ENCODE measurements at places on chromosomes 7 and 10.

GRCh38 chr10:60082744-60083344 lies 176.5 kb upstream of the CCDC6 start:
- no peak for DNase-seq

GRCh38 chr7:127874951-127875608 lies 156.2 kb downstream of the LRRC4 start:
- DNase-seq: no peak

DNA sequence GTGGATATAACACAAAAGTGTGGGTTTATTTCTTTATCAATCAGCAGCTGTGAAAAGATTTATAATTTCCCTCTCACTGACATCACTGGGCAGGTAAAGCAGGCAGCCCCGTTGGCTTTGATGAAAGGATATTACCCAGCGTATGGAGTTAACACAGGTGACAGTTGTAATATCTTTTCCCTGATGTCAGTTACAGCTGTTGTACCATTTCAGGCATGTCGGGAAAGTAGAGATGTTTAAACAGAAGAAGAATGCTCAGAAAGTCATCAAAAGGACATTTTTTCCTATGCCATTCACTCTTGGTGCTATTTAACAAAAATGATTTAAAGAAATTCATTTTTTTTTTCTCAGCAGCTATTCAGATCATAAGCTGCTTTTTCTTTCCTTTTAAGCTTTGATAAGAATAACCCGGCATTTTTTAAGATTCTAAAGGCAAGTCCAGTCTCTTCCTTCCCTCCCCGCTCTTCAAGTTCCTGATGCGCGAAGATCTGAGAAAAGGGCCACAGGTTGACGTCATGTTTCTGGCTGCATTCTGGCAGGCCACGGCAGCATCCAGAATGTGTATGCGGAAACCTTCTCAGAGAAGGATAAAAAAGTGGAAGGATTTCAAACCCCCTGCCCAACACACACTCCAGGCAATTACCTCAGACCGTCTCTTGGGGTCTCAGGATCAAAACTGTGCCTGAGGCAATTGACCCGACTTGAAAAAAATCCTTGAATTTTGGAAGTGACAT lies 32.5 kb upstream of the ADAM12 start:
- no peak for DNase-seq

GRCh38 chr10:2476812-2477553 lies 590.4 kb upstream of the PFKP start:
- no peak for DNase-seq

GRCh38 chr7:18859318-18859717 lies 258.1 kb downstream of the TWIST1 start:
- DNase-seq: no peak

GRCh38 chr7:98771519-98771918 lies 98.3 kb downstream of the TMEM130 start:
- DNase-seq: no peak

DNA sequence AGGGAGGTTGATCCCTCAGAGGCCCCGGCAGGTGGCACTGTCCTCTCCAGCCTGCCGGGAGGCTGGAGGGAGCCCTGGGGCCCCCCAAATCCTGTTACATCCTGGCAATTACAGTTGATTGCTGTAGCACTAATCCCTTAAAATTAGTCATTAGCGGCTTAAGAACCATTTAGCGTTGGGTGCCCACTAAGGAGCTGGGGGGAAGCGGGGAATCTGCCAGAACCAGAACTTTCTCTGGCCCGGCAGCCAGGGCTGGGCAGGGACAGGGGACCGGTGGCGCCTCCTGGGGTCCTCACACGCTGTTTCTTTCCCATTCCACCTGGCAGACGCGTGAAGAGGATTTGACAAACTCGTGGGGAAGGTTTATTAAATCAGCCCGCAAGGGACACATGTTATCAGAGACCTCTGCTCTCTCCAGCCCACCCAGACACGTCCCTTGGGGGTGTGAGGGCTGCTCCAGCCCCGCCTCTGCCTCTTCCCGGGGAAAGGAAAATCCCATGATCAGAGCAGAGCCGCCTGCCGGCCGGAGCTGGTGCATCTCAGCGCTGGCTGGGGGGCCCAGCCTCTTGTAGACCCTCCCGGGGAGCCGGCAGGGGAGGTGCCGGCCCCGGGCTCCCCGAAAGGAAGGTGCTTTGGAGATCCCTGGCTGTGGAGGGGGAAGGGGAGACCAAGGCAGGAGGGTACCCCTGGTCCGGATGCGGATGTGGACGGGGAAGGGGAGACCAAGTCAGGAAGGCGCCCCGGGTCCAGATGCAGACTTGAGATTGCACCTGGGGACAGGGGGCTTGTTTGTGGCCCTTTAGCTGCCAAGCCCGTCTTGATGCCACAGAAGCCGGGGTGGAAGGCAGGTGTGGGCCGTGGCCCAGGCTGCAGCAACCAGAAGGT lies 142.7 kb downstream of the ELFN1 start:
- no peak for DNase-seq

DNA sequence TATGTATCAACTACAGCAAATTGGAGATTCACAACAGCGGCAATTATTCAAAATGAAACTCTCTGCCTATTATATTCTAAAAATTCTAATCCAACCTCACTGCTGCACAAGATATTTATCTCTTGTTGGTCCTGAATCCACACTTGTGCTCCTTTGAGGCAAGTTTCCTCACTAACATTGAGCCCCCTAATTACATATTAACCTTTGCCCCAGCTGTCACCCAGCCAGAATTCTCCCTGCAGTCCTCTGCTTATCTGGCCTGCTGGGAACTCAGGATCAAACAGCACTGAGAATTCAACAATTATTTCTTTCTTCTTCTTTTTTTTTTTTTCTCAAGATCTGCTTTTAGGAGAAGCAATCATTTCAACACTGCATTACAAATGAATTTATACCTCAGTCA lies 21.5 kb upstream of the PLAC9 start:
- no peak for DNase-seq

DNA sequence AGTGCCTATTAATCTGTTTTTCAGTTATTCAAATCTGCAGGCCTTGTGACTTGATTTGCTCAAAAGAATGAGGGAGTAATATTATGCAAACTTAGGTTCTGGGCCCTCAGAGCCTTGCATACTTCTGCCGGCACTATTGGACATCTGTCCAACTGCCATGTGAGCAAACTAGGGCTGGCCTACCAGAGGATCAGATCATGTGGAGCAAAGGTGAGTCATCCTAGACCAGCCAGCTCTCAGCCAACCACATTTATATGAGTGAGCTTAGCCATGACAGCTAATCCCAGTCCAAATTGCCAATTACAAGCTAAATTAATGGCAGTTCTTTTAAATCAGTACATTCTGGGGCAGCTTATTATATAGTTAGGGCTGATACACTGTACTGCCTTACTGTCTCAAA lies 69.6 kb downstream of the SDHAF3 start:
- no peak for DNase-seq

GRCh38 chr10:16996530-16996964 lies 133.1 kb downstream of the CUBN start:
- no peak for DNase-seq

- no peak for DNase-seq
Observed at GRCh38 chr10:60732198-60732806, 46.0 kb upstream of the CDK1 start.

DNA sequence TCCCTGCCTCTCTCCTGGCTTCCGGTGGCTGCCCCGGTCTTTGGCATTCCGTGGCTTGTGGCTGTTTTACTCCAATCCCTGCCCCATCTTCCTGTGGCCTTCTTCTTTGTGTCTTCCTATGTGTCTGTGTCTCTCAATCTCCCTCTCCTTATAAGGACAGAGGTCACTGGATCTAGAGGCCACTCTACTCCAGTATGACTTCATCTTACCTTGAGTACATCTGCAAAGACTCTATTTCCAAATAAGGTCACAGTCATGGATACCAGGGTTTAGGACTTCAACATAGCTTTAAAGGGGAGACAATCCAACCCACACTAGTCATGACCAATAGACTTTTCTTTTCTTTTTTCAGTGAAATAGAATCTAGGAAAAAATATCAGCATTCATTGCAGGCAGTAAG lies 153.3 kb upstream of the INSYN2A start:
- DNase-seq: no peak

- no peak for DNase-seq
Observed at GRCh38 chr7:133570321-133570720, 317.4 kb downstream of the EXOC4 start.

- peak; percentile 8 for DNase-seq
Observed at GRCh38 chr10:114694752-114695151, 36.7 kb upstream of the ABLIM1 start.

DNA sequence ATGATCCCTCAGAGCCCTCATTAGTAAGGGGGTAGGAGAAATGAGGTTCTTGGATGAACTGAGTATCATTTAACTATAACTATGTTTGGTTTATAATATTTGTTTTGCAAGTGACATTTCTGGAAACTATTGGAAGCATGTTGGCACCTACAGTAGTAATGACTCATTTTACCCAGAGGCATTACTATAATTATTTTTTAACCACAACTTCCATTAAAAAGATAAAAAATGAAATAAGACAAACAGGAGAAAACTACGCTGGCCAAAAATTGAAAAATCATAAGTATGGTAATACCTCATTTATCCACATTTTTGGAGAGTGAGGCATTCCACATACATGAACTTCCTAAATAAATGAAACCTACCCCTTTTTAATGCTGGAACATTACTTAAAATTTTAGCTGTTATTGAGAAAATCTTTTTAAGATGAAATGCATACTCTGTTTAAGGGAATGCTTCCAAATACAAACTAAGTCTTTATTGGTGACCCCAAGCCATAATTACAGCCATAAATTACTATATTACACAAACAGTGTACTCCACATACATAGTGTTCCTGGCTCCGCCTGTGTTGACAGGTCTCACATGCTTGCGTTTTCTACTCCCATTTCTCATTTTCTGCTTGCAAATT lies 84.6 kb upstream of the CAPZA2 start:
- DNase-seq: no peak

GRCh38 chr7:11221984-11222383 lies 248.3 kb downstream of the PHF14 start:
- DNase-seq: no peak

DNA sequence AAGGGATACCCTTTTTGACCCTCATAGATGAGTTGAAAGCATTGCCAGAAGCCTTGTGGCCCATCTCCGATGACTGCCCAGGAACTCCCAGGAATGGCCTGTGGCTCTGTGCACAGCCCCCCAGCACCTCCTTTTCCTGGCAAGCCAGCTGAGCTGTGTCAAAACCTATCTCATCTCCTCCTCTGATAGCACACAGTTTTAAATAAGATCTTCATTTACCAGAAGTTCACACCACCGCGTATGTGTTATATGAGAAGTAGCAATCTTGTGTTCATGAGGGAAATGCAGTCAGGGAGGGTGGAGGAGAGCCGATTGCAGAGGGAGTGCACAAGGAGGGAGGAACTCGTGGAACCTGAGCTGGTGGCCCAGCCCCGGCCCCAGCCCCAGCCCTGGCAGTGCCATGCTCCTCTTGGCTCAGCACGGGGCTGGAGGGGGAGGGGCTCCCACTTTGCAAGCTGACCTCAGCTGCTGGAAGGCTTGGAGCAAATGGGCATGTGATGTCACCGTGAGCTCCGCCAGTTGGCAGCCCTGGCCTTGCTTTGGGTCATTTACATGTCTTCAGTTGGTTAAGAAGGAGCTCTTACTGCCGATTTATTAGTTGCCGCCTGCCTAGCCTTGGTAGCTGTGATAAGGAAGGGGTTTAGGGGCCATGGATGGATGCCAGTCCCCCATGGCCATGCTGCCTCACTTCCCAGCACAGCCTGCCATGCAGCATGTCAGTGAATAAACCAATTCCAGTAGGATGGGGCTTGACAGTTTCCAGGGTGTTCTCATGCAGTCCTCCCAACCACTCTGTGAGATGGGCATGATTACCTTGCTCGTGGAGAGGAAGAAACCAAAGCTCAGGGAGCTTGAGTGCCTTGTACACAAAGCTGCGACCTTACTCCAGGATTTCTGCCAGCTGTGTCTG lies 20.0 kb downstream of the UNC5B start:
- DNase-seq: no peak

DNA sequence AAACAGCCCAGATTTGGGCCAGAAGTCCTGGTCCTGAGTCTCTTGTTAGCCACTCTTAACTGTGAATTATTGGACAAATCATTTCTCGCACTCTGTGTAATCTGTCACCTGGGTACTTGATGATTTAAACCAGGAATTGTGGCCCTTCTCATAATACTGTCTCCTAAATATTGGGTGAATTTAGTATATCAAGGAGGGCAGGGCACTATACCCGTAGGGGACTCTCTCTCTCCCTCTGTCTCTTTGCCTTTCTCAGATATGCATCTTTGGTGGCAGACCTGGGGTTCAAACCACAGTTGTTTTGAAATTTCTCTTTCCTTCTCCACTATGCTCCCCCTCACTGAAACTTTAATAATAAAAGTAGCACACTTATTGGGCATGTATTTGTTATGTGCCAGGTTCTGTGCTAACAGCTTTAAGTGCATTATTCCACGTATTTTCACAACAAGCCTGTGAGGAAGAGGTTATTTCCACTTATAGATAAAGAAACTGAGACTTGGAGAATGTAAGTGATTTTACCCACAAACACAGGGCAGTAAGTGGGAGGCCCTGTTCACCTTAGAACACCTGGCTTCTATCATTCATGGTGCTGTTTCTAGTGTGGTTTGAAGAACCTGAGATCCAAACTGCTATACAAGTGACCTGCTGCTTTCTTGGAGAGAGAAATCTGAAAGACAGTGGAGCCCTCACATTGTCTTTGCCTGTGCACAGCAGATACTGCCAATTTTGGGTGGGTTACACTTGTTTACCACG lies 11.8 kb downstream of the FAS start:
- no peak for DNase-seq

DNA sequence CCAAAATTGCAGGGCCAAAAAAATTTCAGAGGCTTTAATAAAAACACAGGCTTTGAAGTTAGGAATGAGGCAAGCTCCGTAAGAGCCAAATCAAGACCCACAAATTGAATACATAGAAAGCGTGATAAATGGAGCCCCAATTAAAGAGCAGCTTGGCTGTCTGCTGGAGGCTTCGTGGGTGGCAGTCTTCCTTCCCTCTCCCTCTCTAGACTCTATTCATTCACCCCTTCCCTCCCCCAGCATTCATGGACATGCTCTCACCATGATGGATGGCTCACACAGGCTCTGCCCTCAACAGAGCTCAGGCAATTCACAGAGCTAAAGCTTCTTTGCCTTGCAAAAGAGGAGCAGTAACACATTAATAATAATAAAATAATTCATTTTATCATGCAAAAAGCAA lies 214.1 kb downstream of the HERPUD2 start:
- no peak for DNase-seq

DNA sequence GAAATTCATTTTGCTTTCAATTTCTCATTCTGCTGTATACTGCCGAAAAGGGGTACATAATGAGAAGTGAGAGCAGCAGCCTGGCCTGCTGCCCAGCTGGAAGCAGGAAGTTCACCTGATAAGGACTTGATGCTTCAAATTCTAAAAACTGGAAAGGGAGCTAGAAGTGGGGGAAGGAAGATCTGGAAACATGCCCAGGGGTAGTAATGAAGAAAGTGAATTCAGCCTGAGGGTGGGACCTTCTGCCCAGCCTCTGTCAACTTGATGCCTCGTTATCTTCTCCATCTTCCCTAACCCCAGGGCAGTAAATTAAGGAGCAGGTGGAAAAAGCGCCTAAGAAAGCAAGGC lies 69.4 kb downstream of the ARMH3 start:
- DNase-seq: no peak

GRCh38 chr7:127254163-127254684 lies 1.5 kb upstream of the GRM8 start:
- no peak for DNase-seq

- no peak for DNase-seq
Observed at GRCh38 chr10:68861253-68861652, 33.9 kb downstream of the STOX1 start.

All from stimulated activated CD4-positive, alpha-beta T cell treated with anti-CD3 and anti-CD28 coated beads, Interleukin-15, amount 100 ng/mL, for 48 hours (primary cell).